A549 treated with AZD2906 at 1 μM for 4 hours (cell line): ENCODE measurements at places on chromosomes 13 and 19. TPM values are rescaled to one million over a fixed set of nuclear protein-coding genes. Genes with fewer than 3 reads are reported as not detected.

ZNF284 gene
- 0.30 to 0.55 TPM (median 0.38 TPM) in 5 replicates for total RNA-seq

GADD45B gene
- 97.0 to 127 TPM (median 119 TPM) in 5 replicates for total RNA-seq

TNFRSF19 gene
- 2.9 to 4.4 TPM (median 3.5 TPM) in 5 replicates for total RNA-seq

LGALS4 gene
- 0.22 to 0.75 TPM (median 0.34 TPM) in 5 replicates for total RNA-seq

NLRP7 gene
- total RNA-seq, result 0.01 to 0.13 TPM (median 0.02 TPM) in 3 of 5 replicates, not detected in the others

KLK4 gene
- 0.14 to 0.17 TPM (median 0.16 TPM) in 3 of 5 replicates, not detected in the others for total RNA-seq

TINCR gene
- total RNA-seq, result 2.2 to 3.5 TPM (median 2.6 TPM) in 5 replicates

CERS1 gene
- 3.6 to 5.3 TPM (median 5.0 TPM) in 5 replicates for total RNA-seq

COX7A1 gene
- total RNA-seq, result not detected in 5 replicates

ZNF709 gene
- total RNA-seq, result 0.01 to 0.02 TPM (median 0.02 TPM) in 3 of 5 replicates, not detected in the others

HSH2D gene
- total RNA-seq, result 0.06 to 0.09 TPM (median 0.08 TPM) in 4 of 5 replicates, not detected in the other

ZNF99 gene
- total RNA-seq, result not detected in 5 replicates

PCDH20 gene
- not detected in 5 replicates for total RNA-seq

OXGR1 gene
- total RNA-seq, result not detected in 5 replicates

CD22 gene
- 0.71 to 1.6 TPM (median 0.89 TPM) in 5 replicates for total RNA-seq

GAPDHS gene
- 0.08 to 0.14 TPM (median 0.10 TPM) in 5 replicates for total RNA-seq

MBNL2 gene
- 9.7 to 13.6 TPM (median 12.8 TPM) in 5 replicates for total RNA-seq

FAM216B gene
- total RNA-seq, result not detected in 5 replicates

CRB3 gene
- 2.9 to 5.1 TPM (median 4.1 TPM) in 5 replicates for total RNA-seq

C1QTNF9B gene
- 0.05 TPM in 1 of 5 replicates, not detected in the others for total RNA-seq

PRTN3 gene
- 0.15 to 0.60 TPM (median 0.43 TPM) in 5 replicates for total RNA-seq

KIRREL2 gene
- 0.39 to 0.59 TPM (median 0.44 TPM) in 5 replicates for total RNA-seq

EBI3 gene
- total RNA-seq, result 2.5 to 4.9 TPM (median 3.1 TPM) in 5 replicates

FLT3LG gene
- total RNA-seq, result 1.1 to 1.7 TPM (median 1.3 TPM) in 5 replicates

CYP4F2 gene
- total RNA-seq, result 0.05 to 0.24 TPM (median 0.11 TPM) in 5 replicates

ELANE gene
- 0.14 to 0.23 TPM (median 0.16 TPM) in 5 replicates for total RNA-seq

ZFP30 gene
- 5.5 to 11.1 TPM (median 7.1 TPM) in 5 replicates for total RNA-seq

LILRA6 gene
- 0.06 to 0.08 TPM (median 0.06 TPM) in 5 replicates for total RNA-seq

USHBP1 gene
- not detected in 5 replicates for total RNA-seq

C19orf85 gene
- not detected in 5 replicates for total RNA-seq

CLDND2 gene
- total RNA-seq, result 3.3 to 16.0 TPM (median 13.1 TPM) in 5 replicates

LENG1 gene
- total RNA-seq, result 7.8 to 9.4 TPM (median 8.1 TPM) in 5 replicates

BRD4 gene
- 24.6 to 27.4 TPM (median 26.5 TPM) in 5 replicates for total RNA-seq

MIA gene
- total RNA-seq, result 0.21 to 0.54 TPM in 2 of 5 replicates, not detected in the others

CNN1 gene
- total RNA-seq, result 0.24 to 0.44 TPM (median 0.37 TPM) in 5 replicates

LYPD3 gene
- 0.15 to 0.42 TPM (median 0.22 TPM) in 5 replicates for total RNA-seq

FREM2 gene
- not detected in 5 replicates for total RNA-seq

FUZ gene
- total RNA-seq, result 14.8 to 15.7 TPM (median 15.3 TPM) in 5 replicates

KLK5 gene
- total RNA-seq, result 0.09 TPM in 1 of 5 replicates, not detected in the others

NOVA2 gene
- total RNA-seq, result 0.77 to 1.3 TPM (median 1.3 TPM) in 5 replicates

ZNF600 gene
- total RNA-seq, result 0.07 to 0.27 TPM (median 0.17 TPM) in 5 replicates

ZNF491 gene
- total RNA-seq, result not detected in 5 replicates

SIGLEC5 gene
- not detected in 5 replicates for total RNA-seq

CYP2A6 gene
- 0.07 to 0.13 TPM in 2 of 5 replicates, not detected in the others for total RNA-seq

HSD17B14 gene
- 12.4 to 16.1 TPM (median 13.9 TPM) in 5 replicates for total RNA-seq

TEX29 gene
- 0.09 to 0.49 TPM (median 0.13 TPM) in 4 of 5 replicates, not detected in the other for total RNA-seq

ERICH6B gene
- not detected in 5 replicates for total RNA-seq

CGB1 gene
- not detected in 5 replicates for total RNA-seq

KLK2 gene
- total RNA-seq, result 0.06 to 0.27 TPM (median 0.13 TPM) in 5 replicates
